ENCODE measurements at places on chromosomes 4 and X.

DNA sequence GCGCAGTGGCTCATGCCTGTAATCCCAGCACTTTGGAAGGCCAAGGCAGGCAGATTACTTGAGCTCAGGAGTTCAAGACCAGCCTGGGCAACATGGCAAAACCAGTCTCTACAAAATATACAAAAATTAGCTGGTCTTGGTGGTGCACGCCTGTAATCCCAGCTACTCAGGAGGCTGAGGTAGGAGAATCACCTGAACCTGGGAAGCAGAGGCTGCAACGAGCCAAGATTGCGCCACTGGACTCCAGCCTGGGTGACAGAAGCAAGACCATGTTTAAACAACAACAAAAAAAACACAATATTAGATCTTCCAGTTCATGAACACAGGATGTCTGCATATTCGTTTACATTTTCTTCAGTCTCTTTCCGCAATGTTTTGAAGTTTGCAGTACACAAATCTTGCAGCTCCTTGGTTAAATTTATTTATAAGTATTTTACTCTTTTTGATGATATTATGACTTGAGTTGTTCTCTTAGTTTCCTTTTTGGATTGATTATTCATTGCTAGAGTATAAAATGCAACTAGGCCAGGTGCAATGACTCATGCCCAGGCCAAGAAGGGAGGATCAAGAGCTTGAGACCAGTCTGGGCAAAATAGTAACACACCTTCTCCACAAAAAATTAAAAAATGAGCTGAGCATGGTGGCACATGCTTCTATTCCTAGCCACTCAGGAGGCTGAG lies 30.4 kb upstream of the ABCG2 start:
- no peak for DNase-seq

DNA sequence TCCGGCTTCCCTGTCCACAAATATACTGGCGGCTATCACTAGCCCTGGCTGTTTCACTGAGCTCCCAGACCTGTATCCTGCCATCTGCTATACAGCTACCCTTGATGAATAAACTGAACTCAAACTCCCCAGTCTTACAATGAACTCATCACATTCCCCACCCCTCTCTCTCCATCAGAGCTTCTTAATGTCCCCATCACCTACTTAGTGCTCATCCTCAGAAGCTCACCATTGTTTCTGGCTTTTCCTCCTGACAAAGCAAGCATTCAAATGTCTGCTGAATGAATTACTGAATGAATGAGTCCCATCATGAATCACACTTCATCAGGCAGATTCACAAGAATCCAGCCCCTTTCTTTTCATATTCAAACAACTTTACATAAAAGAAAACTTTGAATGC lies 5.7 kb upstream of the DGAT2L6 start:
- DNase-seq = peak; percentile 19

DNA sequence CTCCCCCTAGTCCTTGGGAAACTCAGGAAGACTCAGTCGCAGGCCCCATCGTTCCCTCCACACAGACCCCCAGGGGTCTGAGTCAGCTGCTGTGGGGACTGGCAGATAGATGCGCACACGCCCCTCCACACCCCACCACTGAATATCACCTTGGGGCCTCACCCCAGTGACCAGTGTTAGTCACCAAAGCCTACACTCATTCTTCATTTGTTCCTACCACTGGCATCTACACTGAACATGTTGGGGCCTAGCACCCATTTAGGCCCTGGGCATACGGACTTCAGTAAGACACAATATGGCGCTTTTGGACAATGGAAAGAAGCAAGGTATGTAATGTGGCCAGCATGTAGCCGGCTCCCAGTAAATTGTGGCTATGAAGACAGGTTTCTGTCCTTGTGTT lies 154.1 kb upstream of the PJA1 start:
- no peak for DNase-seq

- DNase-seq = no peak
Observed at GRCh38 chrX:53474707-53475106, 40.5 kb upstream of the HSD17B10 start.

GRCh38 chrX:46319750-46320149 lies 225.5 kb downstream of the ZNF674 start:
- no peak for DNase-seq

- DNase-seq = no peak
Observed at GRCh38 chr4:154019811-154020210, 230.9 kb upstream of the SFRP2 start.

GRCh38 chrX:143287236-143287635 lies 230.0 kb downstream of the SPANXN3 start:
- DNase-seq = no peak

GRCh38 chr4:84238247-84239090 lies 260.6 kb downstream of the NKX6-1 start:
- no peak for DNase-seq

DNA sequence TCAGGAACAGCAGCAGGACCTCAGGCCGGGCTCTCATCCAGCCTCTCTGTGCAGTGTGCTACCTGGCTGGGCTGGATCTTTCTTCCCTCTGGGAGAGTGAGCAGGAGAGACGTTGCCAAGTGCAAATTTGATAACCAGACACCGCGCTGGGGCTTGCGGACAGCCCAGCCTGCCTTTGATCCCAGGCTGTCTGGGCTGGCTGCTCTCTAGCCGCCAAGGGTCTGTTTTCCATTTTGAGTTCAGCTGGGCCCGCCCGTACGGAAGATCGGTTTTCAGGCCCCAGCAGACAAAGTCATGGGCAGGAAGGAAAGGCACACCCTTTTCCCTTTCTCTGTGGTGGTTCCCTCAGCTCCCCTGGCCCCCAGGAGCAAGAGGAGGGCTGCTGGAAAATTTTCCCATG lies 90.2 kb downstream of the CPZ start:
- DNase-seq = no peak

GRCh38 chrX:154981116-154981411 lies 41.5 kb downstream of the F8 start:
- DNase-seq = no peak

GRCh38 chr4:89245459-89245858 lies 62.1 kb downstream of the GPRIN3 start:
- peak; percentile 93 for DNase-seq

DNA sequence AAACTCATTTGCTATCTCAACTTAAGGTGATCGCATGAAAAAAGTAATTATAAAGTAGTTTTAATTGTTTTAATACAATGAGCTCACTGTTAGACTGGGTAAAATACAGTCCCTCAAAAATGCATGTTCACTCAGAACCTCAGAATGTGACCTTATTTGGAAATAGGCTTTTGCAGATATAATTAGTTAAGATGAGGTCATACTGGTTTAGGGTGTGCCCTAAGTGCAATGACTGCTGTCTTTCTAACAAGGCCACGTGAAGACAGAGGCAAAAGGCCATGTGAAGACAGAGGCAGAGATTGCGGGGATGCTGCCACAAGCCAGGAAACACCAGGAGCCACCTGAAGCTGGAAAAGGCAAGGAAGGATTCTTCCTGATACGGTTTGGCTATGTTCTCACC lies 262.1 kb downstream of the NKX6-1 start:
- DNase-seq = no peak

All from NCI-H82 (cell line).